ENCODE measurements at places on chromosomes 16 and 17. TPM values are rescaled to one million over a fixed set of nuclear protein-coding genes. Genes with fewer than 3 reads are reported as not detected.

The TBC1D3 gene
- not detected for total RNA-seq

DNA sequence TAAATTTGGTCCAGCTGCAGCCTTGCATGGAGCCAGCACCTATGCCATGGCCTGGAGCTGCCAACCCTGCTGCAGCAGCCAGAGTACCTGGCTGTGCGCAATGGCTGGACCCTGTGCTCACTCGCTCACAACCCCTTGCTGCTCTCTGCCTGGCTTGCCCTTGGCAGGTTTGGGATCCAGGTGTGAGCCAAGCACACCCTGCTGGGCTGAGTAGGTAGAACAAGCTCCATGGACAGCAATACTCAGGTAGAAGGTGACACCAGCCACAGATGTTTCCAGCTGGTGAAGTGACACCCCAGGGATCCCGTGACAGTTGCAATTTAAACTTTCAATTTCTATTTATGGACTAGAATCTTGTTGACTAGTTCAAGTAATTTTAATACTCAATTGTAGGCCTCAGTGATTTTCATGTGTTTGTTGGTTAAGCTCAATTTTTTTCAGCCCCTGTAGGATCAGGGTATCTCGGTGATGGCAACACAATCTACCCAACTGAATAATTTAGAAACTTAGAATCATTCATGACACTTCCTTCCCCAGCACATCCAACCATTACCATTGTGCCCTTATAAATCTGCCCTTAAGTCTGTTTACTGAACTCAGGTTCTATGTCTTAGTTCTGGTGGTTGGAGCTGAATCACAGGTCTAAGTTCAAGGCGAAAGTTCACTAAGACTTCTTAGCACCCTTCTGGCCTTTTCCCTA is 480.0 kb downstream of the PMP22 start:
- no peak for DNase-seq

The SDR42E1 gene
- total RNA-seq, result not detected

GRCh38 chr16:49514073-49514980 is 140.7 kb downstream of the C16orf78 start:
- DNase-seq, result no peak

DNA sequence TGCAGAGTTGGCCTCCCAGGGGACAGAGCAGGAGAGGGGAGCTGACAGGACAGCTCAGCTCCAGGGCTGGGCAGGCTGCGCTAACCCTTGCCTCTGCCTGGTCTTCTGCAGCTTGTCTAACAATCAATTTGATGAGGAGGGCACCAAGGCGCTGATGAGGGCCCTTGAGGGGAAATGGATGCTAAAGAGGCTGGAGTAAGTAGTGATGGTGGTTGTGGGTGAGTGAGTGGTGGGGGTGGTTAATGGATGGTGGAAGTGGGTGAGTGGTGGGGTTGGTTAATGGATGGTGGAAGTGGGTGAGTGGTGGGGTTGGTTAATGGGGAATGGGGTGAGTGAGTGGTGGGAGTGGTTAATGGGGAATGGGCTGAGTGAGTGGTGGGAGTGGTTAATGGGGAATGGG is 22.0 kb upstream of the CPNE2 start:
- no peak for DNase-seq

The JMJD6 gene
- total RNA-seq, result 97.4 TPM

The TEKT5 gene
- total RNA-seq, result not detected

- no peak for DNase-seq
Measured at GRCh38 chr17:81520021-81520901, 7.7 kb upstream of the ACTG1 start.

- DNase-seq, result no peak
Measured at GRCh38 chr17:43330876-43331639, 67.7 kb upstream of the ARL4D start.

Data from SJSA1 (cell line).